CD4-positive, alpha-beta memory T cell (primary cell): ENCODE measurements at places on chromosomes 12 and 14. TPM values are rescaled to one million over a fixed set of nuclear protein-coding genes. Genes with fewer than 3 reads are reported as not detected.

GRCh38 chr12:53603804-53604203 is 22.4 kb downstream of the ATF7 start:
- peaks cover 5% of the 10 kb centered on the region for H3K36me3 ChIP-seq
- H3K27ac ChIP-seq: no peak overlapping the region
- no peaks in the 10 kb centered on the region for H3K27me3 ChIP-seq
- no peak for DNase-seq

DNA sequence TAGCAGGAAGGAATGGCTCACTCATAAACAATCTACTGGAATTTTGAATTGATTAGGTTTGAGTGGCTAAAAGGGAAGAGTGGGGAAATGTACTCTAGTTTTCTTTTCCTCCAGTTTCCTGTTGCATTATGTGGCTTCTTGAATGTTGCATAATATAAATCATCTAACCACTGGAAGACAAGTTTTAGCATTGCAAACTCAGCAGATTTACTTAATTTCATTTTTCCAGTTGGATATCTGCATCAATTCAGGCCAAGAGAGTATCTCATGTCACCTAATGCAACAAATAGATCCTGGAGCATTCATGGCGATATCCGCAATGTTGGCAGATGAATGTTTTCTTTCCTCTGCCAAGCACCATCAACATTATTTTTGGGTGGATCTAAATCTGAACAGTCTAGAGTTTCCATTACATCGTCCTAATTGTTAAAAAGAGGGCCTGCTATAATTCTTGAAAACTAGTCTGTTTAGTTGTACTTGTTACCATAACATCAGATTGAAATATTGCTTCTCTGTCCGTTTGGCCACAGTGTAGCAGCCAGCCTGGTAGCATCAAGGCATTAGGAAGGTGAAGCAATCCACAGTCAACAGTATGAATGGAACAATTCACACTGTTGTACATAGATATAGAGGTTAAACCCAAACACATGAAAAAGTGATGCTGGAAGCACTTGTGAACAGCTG is 544.2 kb downstream of the ETNK1 start:
- no peak overlapping the region for H3K4me3 ChIP-seq
- no peaks in the 10 kb centered on the region for H3K4me1 ChIP-seq
- no peaks in the 10 kb centered on the region for H3K36me3 ChIP-seq
- no peak overlapping the region for H3K27ac ChIP-seq
- H3K27me3 ChIP-seq: no peaks in the 10 kb centered on the region

Gene SMCO3
- total RNA-seq: not detected

DNA sequence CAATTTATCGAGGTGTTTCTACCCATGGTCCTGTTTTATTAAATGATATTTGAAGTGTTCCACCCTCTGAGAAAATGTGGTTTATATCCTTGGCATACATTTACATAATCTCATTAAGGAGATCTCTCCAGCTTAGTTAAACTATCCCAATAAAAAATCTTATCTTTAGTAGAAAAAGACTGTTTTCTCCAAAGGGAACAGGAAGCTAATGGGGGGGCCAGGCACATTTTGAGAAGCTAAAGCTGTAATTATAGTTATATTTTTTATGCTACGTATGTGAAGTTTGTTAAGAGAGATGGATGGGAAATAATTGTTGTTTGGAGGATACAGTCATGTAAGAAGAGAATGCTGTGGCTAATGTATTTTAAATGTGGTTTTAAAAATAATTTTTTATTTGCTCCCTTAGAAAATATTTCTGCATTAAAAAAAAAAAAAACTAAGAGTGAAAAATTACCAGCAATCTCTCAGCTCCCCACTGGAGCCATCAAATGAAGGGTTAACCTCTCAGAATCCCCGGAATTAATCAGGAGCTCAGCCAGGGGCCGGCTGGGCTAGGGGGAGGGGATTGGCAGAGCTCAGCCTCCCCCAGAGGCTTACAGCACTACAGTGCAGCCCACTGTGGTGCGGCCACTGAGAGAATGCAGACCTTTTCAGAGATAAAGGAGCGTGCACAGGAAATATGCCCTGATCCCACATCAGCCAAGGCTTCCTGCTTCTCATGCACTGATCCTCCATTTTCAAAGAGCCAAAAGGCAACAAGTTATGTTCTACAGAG is 185.8 kb downstream of the EGLN3 start:
- DNase-seq: no peak
- no peak overlapping the region for H3K4me3 ChIP-seq
- no peaks in the 10 kb centered on the region for H3K4me1 ChIP-seq
- no peaks in the 10 kb centered on the region for H3K36me3 ChIP-seq
- H3K27ac ChIP-seq: no peak overlapping the region

DNA sequence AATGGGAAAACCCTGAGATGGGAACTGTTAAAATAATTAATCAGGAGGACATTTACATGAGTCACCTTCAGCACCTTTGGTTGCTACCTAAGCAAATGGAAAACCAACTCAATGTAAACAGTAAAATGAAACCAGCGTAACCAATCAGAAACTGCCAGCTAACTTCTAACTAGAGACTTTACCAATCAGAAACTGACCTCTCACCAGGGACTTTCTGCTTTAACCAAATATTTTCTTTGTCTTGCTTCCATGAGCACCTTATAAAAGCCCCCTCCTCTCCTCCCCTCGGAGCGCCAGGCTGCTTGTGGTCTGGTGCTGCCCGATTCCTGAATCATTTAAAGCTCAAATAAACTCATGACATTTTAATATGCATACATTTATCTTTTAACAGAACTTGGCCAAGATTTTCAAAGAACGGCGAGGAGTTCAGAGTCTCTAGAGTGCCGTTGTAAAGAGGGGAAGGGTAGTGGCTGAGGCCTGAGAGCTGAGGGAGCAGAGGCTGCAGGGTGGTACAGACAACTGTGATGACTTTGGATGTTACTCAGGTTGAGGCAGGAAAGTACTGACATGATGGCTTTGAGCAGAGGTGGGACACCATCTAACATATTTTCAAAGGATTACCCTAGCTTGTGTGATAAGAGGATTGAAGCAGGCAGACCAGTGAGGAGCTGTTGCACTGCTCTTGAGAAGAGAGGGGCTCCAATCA is 183.6 kb downstream of the CRADD start:
- no peak overlapping the region for H3K4me3 ChIP-seq
- H3K27me3 ChIP-seq: no peaks in the 10 kb centered on the region
- no peaks in the 10 kb centered on the region for H3K36me3 ChIP-seq
- H3K4me1 ChIP-seq: no peaks in the 10 kb centered on the region
- no peak for DNase-seq

Gene ZNF219
- 7.6 TPM for total RNA-seq

- H3K4me3 ChIP-seq: no peak overlapping the region
- H3K27ac ChIP-seq: no peak overlapping the region
- no peaks in the 10 kb centered on the region for H3K36me3 ChIP-seq
- H3K27me3 ChIP-seq: no peaks in the 10 kb centered on the region
- H3K4me1 ChIP-seq: peaks cover 13% of the 10 kb centered on the region
Measured at GRCh38 chr14:92507174-92507768, 6.3 kb upstream of the RIN3 start.

DNA sequence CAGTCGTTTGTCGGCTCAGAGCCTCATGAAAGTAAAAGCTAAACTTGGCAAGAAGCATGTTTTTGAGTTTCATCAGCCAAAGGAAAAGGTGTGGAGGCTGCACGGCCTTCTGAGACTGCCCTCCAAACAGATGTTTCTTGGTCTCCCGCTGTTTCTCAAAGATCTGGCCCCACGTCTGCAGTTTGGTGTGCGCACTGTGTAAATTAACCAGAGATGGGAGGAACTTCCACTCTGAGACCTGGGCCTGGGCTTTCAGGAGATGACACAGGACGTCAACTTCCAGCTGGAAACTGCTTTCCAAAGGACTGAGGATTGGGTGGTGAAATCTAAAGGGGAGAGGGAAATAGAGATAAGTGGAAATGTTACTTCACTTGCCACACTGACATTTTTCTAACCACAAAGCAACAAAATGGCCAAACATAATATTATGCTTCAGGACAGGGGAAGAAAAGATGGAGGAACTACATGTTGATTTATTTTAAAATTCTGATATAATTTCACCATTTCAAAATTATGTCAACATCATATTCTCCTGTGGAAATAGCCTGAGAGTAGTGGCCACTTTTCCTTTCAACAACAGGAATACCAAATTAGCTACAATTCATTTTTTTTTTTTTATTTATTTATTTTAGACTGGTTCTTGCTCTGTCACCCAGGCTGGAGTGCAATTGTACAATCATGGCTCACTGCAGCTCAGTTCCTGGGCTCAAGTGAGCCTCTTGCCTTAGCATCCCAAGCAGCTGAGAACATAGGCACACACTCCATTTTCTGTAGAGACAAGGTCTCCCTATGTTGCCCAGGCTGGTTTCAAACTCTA is 27.6 kb downstream of the KICS2 start:
- DNase-seq: no peak
- H3K36me3 ChIP-seq: peaks cover 4% of the 10 kb centered on the region
- H3K4me1 ChIP-seq: no peaks in the 10 kb centered on the region

Gene ARMH4
- total RNA-seq: not detected

- H3K27ac ChIP-seq: no peak overlapping the region
- H3K4me3 ChIP-seq: no peak overlapping the region
- H3K36me3 ChIP-seq: no peaks in the 10 kb centered on the region
- no peak for DNase-seq
- no peaks in the 10 kb centered on the region for H3K27me3 ChIP-seq
Measured at GRCh38 chr12:30564394-30564793, 131.3 kb downstream of the IPO8 start.

Gene CEBPE
- total RNA-seq: 0.84 TPM

Gene PTCSC3
- total RNA-seq: not detected
